Stimulated activated CD4-positive, alpha-beta T cell treated with anti-CD3 and anti-CD28 coated beads, Interleukin-2, amount 100 ng/mL, for 48 hours (primary cell): ENCODE measurements at places on chromosomes 2 and 18.

DNA sequence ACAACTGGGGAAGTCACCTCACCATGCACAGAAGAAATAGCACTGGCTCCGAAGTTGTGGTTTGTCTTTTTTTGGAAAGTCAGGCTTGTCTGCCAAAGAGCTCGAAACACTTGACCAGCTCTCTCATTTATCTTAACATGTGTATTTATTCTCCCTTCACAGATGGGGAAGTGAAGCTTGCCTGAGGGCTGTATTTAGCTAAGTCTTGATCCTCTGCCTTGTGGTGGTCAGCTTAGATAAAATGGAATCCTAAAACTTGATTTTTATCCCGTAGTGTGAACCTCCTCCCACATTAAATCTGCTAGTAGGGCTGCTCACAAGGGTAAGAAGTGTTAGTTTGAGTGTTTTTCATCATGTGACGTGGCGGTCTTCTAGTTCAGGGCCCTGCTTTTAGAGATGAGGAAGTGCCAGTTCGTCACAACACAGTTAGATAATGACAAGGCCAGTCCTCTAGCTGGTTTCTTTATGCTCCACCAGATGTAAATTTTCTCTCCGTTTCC is 89.7 kb downstream of the TMEM247 start:
- no peak for DNase-seq

GRCh38 chr2:40803900-40804299 is 352.0 kb upstream of the SLC8A1 start:
- no peak for DNase-seq

- no peak for DNase-seq
Measured at GRCh38 chr2:133561045-133561852, 7.0 kb downstream of the NCKAP5 start.

- DNase-seq, result no peak
Measured at GRCh38 chr18:37253394-37254235, 312.0 kb downstream of the CELF4 start.

DNA sequence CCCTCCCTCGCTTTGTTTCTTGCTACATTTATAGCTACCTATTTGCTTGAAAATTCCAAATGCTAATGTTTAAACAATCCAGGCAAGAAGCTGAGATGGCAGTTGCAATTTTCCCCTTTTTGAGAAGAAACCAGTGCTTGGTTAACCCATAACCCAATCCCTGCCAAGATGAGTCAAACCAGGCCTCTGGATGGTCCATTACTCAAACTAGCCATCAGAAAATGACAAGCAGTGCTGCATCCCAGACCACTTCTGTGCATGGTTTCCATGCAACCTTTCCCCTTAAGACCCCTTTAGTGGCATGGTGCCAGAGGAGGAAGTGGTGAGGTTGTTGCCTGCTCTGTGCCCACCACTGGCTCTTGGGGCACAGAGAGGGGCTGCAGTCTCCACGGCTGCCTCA is 131.2 kb upstream of the RMP24 start:
- no peak for DNase-seq

- no peak for DNase-seq
Measured at GRCh38 chr2:141437521-141437920, 693.3 kb downstream of the LRP1B start.

GRCh38 chr2:113218283-113219091 is 44.7 kb downstream of the PSD4 start:
- DNase-seq, result no peak

DNA sequence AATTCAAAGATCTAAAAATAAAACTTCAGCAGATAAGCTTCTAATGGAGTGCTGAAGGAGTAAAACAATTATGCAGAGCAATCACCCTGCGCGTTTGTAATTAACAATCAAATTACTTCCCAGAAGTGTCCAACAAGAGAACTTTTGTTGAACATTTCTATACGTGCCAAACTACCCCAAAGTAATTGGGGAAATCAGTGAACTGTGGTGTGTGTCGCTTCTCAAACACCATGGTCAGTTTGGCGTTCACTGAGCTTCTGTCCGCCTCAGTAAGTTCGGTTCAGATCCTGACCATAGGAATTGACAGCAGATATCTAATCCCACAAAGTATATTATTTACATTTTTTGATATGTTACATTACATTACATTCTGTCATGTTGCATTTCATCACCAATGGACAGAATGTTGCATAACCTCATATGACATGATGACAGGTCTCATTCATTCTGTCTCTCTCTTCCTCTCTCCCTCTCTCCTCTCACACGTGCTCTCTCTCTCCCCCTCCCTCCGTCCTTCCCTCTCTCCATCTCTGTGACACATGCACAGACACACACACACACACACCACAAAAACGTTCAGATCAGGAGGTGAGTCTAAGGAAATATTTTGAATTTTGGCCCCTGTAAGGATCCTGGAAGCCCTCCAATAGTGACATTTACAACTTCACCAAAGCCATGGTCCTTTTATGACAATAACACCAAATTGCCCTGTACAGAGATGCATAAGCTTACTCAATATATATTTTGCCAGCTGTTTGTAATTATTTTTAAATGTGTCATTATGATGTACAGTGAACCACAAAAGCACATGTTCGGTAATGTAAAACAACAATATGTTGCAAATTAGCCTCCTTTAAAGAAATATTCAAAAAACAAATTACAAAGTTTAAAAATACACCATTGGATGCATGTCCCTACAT is 269.2 kb downstream of the FIGN start:
- no peak for DNase-seq

GRCh38 chr2:179952658-179953057 is 54.4 kb downstream of the CWC22 start:
- no peak for DNase-seq

DNA sequence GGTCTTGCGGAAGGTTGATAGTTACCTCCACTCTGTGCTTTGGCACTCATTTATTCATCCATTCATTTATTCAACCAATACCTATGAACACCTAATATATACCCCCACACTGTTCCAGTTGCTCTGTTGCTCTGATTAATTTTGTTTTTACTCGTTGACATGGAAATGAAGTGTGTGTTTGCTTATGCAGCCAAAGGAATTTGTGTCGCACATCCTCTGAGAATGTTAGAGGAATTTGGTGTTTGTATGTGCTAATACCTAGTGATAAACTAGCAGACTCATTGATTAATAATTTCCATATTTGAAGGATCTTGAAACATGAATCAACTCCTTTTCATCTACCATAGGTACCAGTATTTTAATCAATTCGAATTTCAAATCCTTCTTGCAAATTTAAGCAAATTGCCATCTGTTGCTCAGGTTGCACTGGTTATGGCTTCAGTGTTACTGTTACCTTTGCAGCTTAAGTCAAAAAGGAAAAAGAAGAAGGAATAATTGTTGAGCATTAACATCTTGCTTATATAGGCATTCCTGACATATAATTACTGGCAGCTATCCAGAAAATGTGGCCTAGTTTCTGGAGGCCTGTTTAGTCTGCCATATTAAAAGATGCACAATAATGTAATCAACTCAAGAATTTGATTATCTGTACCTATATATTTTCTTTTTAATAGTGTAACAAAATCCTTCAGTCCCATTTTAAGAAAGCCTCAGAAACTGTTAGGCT is 25.7 kb upstream of the CRIM1 start:
- DNase-seq, result no peak

GRCh38 chr2:54077088-54077900 is 38.1 kb upstream of the ACYP2 start:
- DNase-seq, result no peak

GRCh38 chr18:79506191-79507075 is 110.7 kb downstream of the NFATC1 start:
- no peak for DNase-seq

DNA sequence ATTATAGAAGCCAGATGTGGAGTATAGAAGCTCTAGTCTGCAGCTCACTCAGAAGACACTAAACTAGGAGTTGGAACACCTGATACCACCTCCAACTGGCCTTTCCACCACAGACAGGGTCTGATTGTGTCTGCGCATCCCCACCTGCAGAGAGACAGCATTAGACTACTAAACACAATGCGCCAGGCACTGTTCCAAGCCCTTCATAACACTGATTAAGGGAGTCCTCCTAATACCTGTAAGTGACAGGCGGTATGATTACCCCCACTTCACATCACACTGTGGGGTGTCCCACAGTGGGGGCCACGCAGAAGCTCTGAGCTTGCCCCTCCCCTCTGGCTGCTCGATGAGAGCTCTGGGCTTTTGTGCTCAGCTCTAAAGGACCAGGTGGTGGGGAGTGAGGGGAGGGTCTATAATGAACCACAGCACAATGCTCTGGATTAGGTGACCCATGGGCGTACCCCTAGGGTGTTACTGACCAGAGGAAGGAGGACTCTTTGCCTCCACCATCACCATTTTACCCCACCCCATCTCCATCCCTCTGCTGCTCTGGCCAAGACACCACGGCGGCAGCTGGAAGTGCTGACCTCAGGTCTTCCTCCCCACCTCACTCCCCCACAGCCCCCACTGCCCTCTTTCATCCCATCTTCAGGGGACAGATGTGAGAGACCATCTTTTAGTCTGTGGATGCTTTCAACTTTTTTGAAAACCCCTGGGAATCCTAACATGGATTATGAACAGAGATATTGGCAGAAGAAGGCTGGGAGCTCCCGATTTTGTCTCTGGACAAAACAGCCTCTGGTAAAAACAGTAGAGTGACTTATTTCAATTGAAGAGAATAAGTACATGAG is 145.1 kb downstream of the GFPT1 start:
- DNase-seq, result no peak
